ENCODE measurements at places on chromosomes 2 and 18. TPM values are rescaled to one million over a fixed set of nuclear protein-coding genes. Genes with fewer than 3 reads are reported as not detected.

DNA sequence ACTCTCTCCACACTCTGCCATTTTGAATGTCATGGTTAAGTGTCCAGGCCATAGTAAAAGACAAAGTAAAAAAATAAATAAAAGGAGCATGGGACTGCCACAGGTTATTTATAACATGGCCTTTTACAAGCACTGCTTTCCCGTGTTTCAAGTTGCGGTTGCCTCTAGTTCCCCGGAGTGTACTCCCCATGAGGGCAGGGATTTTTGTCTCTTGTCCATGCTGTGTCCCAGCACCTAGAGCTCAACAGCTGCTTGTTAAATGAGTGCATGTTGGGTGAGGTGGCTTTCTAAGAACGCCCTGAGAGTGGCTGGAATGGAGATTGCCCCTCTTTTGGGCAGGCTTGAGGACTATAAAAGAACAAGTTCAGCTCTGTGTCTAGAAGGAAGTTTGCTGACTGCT, 8.4 kb downstream of the CAVIN2 start:
- peaks cover 5% of the 10 kb centered on the region for H3K4me1 ChIP-seq
- H3K4me3 ChIP-seq, result no peak overlapping the region
- H3K27me3 ChIP-seq, result no peaks in the 10 kb centered on the region
- H3K27ac ChIP-seq, result no peak overlapping the region
- peaks cover 12% of the 10 kb centered on the region for H3K36me3 ChIP-seq

DNA sequence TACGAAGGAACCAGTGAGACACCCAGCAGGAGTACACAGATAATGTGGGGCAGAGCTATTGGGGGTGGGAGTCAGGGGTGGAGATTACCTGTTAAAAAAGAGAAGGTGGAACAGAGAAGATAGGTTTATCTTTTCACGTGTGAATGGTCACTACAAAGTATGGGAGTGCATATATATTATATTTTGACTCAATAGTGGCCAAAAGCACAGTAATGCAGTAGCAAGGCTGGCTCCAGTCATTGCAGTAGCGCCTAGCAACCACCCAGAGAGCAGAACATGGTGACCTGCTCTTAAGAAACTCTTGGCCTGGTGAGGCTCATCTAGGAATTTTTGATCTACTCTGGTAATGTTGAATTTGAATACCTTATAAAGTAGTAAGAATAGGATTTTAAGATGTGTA, 1.0 kb downstream of the IMPACT start:
- H3K36me3 ChIP-seq, result peaks cover 9% of the 10 kb centered on the region
- H3K27ac ChIP-seq, result no peak overlapping the region
- peaks cover 18% of the 10 kb centered on the region for H3K4me1 ChIP-seq
- peak overlapping the region; percentile 83 for H3K4me3 ChIP-seq
- no peak for DNase-seq
- H3K27me3 ChIP-seq, result no peaks in the 10 kb centered on the region

- H3K27ac ChIP-seq, result no peak overlapping the region
- no peaks in the 10 kb centered on the region for H3K27me3 ChIP-seq
- DNase-seq, result no peak
- no peaks in the 10 kb centered on the region for H3K36me3 ChIP-seq
- peaks cover 6% of the 10 kb centered on the region for H3K4me1 ChIP-seq
- no peak overlapping the region for H3K4me3 ChIP-seq
Measured at GRCh38 chr18:777021-777420, 35.0 kb downstream of the YES1 start.

DNA sequence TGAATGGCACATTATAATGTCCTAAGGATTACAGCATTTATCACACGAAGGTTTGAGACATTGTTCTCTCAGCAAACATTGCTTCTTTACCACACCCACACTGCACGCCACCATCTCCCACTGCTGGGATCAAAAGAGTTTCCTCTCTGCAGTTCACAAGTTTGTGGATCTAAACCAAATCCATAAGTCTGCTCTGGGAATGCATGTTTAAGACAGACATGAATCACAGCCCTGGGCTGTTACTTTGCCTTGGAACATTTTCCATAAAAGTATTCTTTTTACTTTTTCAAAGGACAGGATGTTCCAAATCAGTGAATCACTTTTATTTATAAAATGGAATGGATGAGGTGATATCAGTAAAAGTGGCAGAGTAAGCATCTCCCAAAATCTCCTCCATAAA, 36.1 kb downstream of the STPG4 start:
- peak overlapping the region; percentile 71 for H3K27ac ChIP-seq
- H3K4me3 ChIP-seq, result no peak overlapping the region
- H3K36me3 ChIP-seq, result no peaks in the 10 kb centered on the region
- no peaks in the 10 kb centered on the region for H3K27me3 ChIP-seq

DNA sequence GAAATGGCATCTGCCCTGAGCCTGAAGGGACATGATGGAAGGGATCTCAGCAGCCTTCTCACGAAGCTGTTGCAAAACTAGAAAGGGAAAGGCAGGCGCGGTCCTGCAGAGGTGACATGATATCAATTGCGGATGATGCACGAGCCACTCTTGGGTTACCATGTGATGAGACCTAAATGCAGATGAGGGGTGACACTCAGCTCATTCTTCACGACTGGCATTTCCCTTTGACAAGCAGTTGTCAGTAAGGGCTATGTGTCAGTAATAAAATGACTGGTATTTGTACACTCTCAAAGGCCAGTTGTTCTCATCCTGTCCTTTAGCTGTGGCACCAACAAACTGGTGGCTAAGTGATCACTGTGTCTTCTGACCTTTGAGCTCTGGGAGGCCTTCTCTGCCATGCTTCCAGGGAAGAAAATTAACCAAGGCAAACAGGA, 273.6 kb downstream of the ETAA1 start:
- H3K27me3 ChIP-seq, result no peaks in the 10 kb centered on the region
- no peak for DNase-seq
- no peak overlapping the region for H3K4me3 ChIP-seq
- no peaks in the 10 kb centered on the region for H3K36me3 ChIP-seq
- no peak overlapping the region for H3K27ac ChIP-seq

GRCh38 chr2:100417711-100418124, 250 bp upstream of the CHST10 start:
- peak overlapping the region; percentile 58 for H3K27ac ChIP-seq
- peaks cover 13% of the 10 kb centered on the region for H3K4me1 ChIP-seq
- 0 out of 2 replicates have a peak, but pooled peaks cover 1% of the 10 kb centered on the region for H3K27me3 ChIP-seq
- peak overlapping the region; percentile 90 for H3K4me3 ChIP-seq

DNA sequence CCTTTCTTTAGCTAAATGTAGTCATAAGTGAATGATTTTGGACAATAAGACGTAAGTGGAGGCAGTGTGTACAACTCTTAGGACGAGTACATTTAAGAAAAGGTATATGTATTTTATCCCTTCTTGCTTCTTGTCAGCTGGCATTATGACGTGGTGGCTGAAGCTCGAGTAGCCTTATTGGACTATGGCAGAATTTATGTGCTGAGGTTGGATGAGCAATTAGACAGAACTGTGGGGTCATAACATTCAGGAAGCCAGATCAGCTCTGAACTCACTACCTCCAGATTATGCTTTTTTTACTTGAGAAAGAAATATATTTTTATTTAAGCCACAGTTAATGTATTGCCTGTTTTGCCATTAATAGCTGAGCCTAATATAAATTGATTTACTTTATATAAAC, 661.5 kb downstream of the ERBB4 start:
- no peaks in the 10 kb centered on the region for H3K36me3 ChIP-seq
- H3K27me3 ChIP-seq, result no peaks in the 10 kb centered on the region
- no peak for DNase-seq
- no peak overlapping the region for H3K27ac ChIP-seq
- no peak overlapping the region for H3K4me3 ChIP-seq

DNA sequence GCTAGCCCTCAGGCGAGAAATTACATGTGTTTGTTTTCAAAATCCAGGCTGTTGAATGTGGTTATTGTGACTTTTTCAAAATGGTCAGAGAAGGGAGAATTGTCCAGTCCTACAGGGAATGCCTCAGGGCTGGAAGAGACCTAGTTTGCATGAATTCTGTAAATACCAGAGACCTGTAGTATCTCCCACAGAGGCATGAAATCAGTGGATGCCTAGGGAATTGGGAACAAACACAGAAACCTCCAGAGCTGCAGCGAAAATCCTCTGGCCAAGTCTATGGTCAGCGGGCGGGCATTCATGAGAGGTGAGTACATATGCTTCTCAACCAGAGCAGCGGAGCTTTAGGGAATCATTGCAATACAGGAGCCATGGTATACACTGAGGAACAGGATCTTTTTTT, 1596.5 kb upstream of the NXPH2 start:
- no peaks in the 10 kb centered on the region for H3K4me1 ChIP-seq
- DNase-seq, result no peak
- no peaks in the 10 kb centered on the region for H3K36me3 ChIP-seq
- H3K27me3 ChIP-seq, result no peaks in the 10 kb centered on the region
- H3K4me3 ChIP-seq, result no peak overlapping the region
- H3K27ac ChIP-seq, result no peak overlapping the region

DNA sequence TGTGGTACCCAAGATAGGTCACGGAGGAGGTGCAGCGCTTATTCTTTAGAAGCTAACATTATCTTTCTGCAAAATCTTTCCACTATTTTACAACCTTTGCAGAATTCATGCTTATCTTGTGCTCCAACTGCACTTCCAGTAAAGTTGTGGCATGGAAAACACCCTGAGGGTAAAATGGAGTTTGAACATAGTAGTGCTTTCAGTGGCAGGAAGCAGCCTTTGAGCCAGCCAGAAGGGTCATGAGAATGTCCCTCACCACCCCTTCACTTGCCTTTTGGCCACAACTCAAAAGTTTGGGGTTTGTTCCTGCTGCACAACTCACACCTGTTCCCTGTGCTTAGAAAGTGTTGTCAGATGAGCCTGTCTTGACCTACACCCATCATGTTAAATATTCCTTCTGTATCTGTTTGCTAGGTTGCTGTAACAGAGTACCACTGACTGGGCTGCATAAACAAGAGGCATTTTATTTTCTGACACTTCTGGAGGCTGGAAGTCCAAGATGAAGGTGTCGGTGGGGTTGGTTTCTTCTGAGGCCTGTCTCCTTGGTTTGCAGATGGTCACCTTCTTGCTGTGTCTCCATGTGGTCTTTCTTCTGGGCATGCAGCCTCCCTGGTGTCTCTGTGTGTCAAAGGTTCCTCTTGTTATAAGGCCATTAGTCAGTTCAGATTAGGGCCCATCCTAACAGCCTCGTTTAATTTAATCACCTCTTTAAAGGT, 194.1 kb downstream of the SMAD7 start:
- H3K4me1 ChIP-seq, result no peaks in the 10 kb centered on the region
- H3K27ac ChIP-seq, result no peak overlapping the region
- no peaks in the 10 kb centered on the region for H3K27me3 ChIP-seq
- peaks cover 94% of the 10 kb centered on the region for H3K36me3 ChIP-seq
- no peak for DNase-seq

- H3K27ac ChIP-seq, result peak overlapping the region; percentile 81
- no peak overlapping the region for H3K4me3 ChIP-seq
- peak; percentile 59 for DNase-seq
- H3K36me3 ChIP-seq, result no peaks in the 10 kb centered on the region
- H3K4me1 ChIP-seq, result peaks cover 31% of the 10 kb centered on the region
- H3K27me3 ChIP-seq, result no peaks in the 10 kb centered on the region
Measured at GRCh38 chr18:9869715-9870430, 15.9 kb upstream of the TXNDC2 start.

- H3K27ac ChIP-seq, result no peak overlapping the region
- H3K4me1 ChIP-seq, result peaks cover 21% of the 10 kb centered on the region
- H3K36me3 ChIP-seq, result peaks cover 24% of the 10 kb centered on the region
- no peak overlapping the region for H3K4me3 ChIP-seq
Measured at GRCh38 chr2:189016311-189016861, 42.2 kb downstream of the COL3A1 start.

DNA sequence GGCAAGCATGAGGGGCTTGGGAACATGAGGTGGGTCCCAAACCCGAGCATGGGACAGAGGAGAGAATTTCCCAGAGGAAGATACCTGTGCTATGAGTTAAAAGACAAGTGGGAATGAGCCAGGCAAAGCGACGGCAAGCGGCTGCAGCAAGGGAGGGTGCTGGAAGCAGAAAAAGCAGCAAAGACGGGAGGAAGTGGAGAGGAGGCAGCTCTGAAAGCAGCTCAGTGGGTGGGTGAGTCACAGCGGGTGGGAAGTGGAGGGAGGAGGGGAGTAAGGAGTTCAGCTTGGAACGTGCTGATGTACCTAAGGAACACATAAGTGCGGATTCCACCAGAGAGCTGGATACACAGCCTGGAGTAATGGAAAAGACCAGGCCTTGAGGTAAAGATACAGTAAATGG, 41.4 kb downstream of the THUMPD2 start:
- H3K27me3 ChIP-seq, result no peaks in the 10 kb centered on the region
- H3K36me3 ChIP-seq, result peaks cover 65% of the 10 kb centered on the region
- DNase-seq, result peak; percentile 78
- H3K4me3 ChIP-seq, result peak overlapping the region; percentile 17

- H3K36me3 ChIP-seq, result no peaks in the 10 kb centered on the region
- H3K4me1 ChIP-seq, result no peaks in the 10 kb centered on the region
- H3K4me3 ChIP-seq, result no peak overlapping the region
Measured at GRCh38 chr2:214946949-214947348, 137.5 kb upstream of the BARD1 start.

DNA sequence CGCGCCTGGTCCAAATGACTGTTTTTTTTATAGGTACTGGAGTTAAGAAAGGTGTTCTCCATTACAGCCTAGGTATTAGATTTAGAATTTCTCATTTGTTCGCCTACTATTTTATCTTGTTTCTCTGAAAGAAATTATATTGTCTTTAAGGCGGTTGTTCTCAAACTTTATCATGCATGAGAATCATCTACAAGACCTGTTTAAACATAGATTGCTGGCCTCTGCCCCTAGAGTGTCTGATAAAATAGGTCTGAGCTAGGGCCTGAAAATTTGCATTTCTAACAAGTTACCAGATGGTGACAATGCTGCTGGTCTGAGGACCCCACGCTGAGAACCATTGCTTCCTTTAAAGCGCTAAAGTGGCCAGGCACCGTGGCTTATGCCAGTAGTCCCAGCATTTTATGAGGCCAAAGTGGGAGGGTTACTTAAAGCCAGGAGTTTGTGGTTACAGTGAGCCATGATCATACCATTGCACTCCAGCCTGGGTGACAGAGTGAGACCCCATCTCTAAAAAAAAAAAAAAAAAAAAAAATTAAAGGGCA, 34.0 kb upstream of the RNF138 start:
- DNase-seq, result no peak
- no peaks in the 10 kb centered on the region for H3K4me1 ChIP-seq
- no peaks in the 10 kb centered on the region for H3K36me3 ChIP-seq

- H3K36me3 ChIP-seq, result peaks cover 76% of the 10 kb centered on the region
- H3K27ac ChIP-seq, result no peak overlapping the region
- no peak for DNase-seq
Measured at GRCh38 chr2:96301865-96302264, 3.5 kb downstream of the SNRNP200 start.

The LRRTM4 gene
- not detected for total RNA-seq

The PXDN gene
- 310 TPM for total RNA-seq

The C2orf78 gene
- 0.03 TPM for total RNA-seq

The L3MBTL4 gene
- 6.8 TPM for total RNA-seq

The TMEM17 gene
- 4.7 TPM for total RNA-seq

The SERPINB10 gene
- total RNA-seq, result 1.7 TPM

The CYP27C1 gene
- 0.63 TPM for total RNA-seq

The CLEC4F gene
- total RNA-seq, result not detected

The CRACDL gene
- not detected for total RNA-seq

Data from SJSA1 (cell line).